GDM1 (cell line): ENCODE measurements at places on chromosomes 11 and 22.

DNA sequence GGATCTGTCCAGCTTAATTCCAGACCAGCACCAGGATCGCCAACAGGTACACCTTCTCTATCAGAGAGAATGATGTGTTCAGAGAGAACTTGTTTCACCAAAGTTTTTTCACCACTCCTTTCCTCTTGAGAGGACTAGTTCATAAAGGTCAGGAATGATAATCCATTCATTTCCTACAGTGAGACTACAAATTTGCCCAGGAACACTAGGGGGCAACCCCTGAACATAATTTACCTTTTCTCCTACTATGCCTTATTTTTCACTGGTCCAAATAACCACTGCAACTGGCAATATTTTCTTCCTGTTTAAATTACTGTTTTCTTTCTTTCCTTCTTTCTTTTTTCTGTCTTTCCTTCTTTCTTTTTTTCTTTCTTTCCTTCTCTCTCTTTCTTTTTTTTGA lies 22.5 kb downstream of the CAVIN3 start:
- DNase-seq, result no peak

GRCh38 chr11:70371241-70371640 lies 27.1 kb upstream of the CTTN start:
- DNase-seq, result no peak

DNA sequence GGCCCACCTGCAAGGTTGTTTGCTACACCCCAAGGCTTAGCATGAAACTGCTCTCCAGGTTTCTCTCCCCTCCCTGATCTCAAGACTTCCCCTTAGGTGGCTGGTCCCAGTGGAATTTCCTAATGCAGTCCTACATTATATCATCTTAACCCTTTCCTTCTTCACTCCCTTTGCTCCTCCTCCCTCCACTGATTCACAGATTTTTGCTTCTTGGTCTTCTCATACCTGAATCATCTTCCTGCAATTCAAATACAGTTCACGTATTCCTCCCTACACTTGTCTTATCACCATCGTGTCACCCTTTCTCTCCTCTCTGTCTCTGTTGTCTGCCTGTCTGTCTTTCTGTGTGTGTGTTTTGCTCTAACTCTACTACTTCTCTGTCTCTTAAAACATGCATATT lies 17.0 kb downstream of the MMP10 start:
- DNase-seq, result no peak

DNA sequence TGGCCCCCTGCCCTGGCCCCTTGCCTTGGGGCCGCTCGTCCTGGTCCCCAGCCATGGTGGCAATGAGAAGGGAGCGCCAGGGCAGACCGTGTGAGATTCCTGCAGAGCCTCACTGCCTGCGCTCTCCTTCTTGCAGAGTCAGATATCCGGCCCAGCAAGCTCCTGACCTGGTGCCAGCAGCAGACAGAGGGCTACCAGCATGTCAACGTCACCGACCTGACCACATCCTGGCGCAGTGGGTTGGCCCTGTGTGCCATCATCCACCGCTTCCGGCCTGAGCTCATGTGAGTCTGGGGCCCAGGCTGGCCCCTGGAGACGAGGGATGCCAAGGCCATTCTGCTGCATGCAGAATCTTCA lies 114.1 kb downstream of the MICAL2 start:
- DNase-seq, result peak; percentile 96

DNA sequence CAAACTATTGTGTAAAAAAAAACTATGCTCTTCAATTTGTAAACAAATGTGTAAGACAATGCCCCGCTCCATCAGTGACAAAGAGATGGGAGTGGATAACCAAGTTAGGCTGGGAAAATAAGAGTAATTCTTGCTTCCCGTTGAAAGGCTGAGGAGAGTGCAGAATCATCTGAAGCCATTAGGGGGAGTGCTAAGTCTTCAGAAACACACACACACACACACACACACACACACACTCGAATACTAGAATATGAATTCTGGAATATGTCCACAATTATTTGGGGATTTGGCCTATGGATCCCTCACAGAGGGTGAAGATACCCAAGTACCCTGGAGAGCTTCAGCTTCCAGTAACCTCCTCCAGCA lies 27.8 kb upstream of the ROBO3 start:
- peak; percentile 19 for DNase-seq

DNA sequence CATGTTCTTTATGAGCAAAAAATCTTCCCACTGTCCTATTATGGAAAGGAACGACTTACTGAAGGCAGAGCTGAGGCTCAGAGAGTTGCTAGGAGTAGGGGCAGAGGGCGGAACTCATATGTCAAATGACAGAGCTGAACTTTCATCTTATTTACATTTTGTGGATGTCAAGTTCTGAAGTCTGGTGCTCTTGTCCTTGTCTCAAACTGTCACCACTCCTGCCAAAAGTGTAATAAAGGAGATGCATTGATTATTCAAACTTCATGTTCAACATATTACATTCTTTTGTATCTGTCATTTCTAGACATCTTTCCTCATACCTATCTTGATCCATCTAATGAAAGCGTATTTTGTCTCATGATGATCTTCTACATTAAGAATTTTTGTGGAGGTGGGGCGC lies 57.1 kb upstream of the C11orf87 start:
- no peak for DNase-seq

DNA sequence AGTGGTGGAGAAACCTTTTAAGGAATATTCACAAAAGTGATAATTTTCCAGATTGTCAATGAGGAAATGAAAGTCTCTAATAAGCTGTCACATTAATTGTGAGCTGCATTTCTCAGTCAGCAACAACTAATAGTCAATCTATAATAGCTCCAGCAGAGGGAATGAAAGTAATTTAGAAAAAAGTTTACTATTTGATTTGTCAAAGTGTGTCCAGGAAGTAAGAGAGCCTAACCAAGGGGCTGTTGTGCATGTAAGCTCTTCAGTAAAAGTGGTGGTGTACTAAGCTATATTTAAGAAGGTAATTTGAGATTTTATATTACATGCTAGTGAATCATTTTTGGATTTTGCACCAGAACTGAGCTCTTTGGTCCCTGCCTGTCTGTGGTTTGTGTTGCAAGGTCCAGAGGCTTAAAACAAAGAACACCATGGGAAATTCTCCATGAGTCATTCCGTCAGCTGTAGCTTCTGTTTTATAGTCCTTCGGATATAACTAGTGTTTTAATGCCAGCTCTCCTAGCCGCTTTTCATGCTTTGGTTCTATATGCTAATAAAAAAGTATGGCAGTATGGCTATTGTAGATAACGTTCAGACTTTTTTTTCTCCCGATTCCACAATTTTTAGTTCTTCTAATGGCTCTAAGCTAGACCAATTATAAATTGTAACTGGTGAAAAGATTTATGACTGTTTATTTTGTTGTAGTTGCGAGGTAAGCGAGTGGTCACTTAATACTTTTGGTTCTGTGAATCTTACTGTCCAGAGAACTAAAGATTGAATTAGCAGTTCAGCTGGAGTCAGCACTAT lies 64.6 kb downstream of the ARHGEF12 start:
- no peak for DNase-seq

DNA sequence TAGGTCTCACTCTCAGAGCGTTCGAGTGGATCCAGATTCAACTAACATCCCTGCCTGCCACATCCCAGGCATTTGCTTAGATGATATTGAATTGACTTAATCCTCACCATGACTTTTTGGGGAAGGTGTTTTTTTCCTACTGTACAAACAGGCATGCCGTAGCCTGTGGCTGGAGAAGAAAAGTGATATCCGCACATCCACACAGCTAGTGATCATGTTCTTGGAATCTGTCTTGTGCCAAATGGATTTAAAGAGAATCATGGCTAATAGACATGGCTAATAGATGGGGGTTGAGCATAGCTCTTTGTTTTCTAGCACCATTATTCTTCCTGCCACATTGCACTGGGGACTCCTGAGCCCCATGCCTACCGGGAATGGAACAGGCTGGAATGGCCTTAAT lies 82.1 kb upstream of the THY1 start:
- DNase-seq, result no peak

- no peak for DNase-seq
Measured at GRCh38 chr11:7031471-7031871, 11.2 kb downstream of the NLRP14 start.

DNA sequence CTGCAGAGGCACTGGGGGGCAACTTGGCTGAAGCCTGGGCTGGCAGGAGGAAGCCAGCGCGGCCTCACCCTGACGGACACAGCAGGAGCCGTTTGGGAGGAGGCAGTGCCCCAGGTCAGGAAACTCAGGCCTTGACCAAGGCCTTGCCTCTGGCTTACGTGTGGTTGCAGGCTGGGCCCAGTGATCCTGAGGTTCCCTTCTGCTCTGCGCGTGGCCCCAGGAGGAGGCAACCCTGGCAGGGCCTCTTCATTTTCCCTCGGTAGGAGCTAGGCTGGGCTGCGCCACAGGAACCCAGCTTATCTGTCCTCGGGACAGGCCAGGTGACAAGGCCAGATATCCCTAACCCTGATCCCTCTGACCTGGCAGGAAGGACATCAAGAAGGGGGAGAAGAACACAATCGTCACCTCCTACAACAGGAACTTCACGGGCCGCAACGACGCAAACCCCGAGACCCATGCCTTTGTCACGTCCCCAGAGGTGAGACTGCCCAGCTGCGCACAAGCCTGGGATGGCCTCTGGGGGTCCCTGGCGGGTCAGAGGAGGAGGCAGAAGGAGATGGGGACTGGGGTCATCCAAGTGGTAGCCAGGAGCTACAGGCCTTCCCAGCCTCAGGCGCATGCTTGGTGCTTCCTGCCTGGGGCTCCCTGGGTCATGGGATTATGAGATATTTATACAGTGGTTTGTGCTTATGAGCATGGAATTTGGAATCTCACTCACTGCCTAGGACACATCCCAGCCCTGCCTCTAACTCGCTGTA lies 20.6 kb downstream of the POLR3H start:
- DNase-seq, result no peak

DNA sequence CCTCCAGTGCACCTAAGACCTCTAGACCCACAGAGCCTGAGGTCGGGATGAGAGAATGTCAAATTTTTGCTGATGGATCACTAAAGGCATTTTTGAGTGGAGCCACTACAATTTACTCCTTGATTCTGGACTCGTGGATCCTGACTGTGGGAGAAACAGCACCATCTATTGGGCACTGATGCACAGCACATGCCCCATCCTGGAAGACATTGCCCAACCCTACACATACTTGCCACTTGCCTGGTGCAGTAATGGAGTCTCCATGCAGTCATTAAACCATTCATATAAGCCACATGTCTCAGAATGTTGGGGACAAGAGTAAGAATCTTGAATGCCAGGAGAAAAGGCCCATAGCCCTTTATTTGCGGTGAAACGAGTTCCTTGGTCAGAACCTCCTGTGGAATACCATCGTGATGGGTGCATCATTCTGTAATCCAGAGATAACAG lies 103.9 kb downstream of the GGTLC2 start:
- DNase-seq, result peak; percentile 26
